BJ (cell line): ENCODE measurements at places on chromosomes 4 and X.

DNA sequence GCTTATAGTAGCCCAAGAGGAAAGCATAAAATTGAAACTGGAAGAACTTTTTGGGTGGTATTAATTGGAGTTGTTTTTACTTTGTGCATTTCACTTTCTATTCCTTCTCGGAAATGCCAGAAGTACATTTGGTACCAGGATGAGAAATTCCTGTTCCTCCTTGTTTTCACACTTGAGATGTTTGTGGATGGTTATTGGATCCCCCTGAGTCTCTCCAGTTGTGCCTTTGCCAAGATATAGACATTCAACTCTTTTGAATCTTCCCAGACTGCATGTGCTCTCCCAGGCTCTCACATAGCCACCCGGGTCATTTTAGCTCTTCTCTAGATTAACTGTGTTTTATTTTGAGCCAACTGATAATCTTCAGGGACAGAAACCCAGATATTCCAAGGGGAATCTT, 120.5 kb downstream of the AFF1 start:
- no peak for DNase-seq

GRCh38 chr4:79528241-79528706, 120.2 kb upstream of the GK2 start:
- no peak for DNase-seq

DNA sequence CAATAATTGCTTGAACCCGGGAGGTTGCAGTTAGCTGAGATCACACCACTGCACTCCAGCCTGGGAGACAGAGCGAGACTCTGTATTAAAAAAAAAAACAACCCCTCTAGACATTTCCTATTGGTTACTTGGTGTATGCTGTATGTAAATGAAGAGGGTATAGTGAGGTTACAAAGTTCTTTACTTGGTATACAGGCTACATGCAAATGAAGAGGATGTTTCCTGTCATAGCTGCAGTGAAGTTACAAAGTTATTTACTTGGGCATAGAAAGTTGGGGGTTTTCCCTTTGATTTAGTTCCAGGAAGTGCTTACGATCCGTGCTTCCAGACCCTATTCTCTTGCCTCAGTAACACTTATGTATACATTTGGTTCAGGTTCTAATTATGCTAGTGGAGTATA, 38.4 kb upstream of the CLNK start:
- DNase-seq, result no peak

DNA sequence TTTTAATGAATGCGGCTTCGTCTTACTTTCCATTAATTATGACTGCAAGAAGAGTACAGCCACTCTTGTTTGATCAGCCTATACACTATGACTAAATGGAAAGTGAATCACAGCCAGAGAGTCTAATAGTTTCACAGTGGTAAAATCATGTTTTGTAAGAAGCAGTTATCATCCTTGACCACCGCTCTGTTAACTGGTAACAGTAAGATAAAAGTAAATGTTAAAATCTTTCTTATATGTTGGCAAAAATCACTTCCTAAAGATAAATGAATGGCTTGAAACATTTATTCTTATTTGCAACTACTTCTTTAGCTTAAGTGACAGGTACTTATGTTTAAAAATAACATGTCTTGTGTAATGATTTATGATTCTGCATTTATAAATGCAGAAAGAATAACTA, 13.2 kb downstream of the GALNT7 start:
- no peak for DNase-seq

GRCh38 chr4:137063961-137064360, 468.3 kb downstream of the PCDH18 start:
- no peak for DNase-seq

DNA sequence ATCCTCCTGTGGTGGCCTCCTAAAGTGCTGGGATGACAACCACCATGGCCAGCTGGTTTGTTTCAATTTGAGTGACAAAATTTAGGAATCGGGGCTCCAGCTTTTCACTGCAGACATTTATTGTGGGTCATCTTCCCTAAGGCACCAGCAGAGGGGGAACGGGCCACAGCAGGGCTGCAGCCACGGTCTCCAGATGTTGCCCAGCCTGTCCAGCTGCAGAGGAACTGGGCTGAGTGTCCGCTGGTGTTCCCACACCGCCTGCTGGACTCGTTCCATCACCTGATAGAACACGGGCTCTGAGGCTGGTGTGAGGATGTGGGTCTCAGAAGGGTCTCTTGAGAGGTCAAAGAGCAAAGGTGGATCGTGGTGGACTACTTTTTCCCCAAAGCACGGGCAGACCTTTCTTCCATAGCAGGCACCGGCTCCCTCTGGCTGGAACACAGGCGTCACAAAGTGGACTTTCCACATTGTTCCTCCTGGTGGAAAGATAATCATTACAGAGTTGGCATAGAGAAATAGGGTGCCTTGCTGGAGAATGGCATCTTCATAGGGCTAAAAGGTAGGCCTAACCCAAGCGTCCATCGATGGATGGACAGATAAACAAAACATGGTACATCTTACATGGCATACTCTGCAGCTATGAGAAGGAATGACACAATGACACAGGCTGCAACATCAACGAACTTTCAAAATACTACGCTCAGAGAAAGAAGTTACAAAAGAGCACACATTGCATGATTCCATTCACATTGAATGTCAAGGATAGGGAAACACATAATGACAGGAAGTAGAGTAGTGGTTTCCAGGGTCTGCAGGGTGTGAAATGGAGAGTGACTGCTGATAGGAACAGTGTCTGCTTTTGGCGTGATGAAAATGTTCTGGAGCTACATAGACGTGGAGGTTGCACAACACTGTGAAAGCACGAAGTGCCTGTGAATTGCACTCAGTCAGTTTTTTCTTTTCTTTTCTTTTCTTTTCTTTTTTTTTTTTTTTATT, 5.9 kb upstream of the ARSD start:
- no peak for DNase-seq

- DNase-seq, result no peak
These were observed 261.1 kb upstream of the PLCXD1 start for GRCh38 chrX:19912-20571.

- DNase-seq, result no peak
These were observed 149.6 kb downstream of the NAF1 start for GRCh38 chr4:163017135-163017534.
